GM23338 (cell line): ENCODE measurements at places on chromosomes 7 and 10.

GRCh38 chr10:124318076-124318475 is 100.6 kb downstream of the OAT start:
- no peaks in the 10 kb centered on the region for H3K27me3 ChIP-seq
- H3K27ac ChIP-seq = no peak overlapping the region
- H3K4me1 ChIP-seq = no peaks in the 10 kb centered on the region

DNA sequence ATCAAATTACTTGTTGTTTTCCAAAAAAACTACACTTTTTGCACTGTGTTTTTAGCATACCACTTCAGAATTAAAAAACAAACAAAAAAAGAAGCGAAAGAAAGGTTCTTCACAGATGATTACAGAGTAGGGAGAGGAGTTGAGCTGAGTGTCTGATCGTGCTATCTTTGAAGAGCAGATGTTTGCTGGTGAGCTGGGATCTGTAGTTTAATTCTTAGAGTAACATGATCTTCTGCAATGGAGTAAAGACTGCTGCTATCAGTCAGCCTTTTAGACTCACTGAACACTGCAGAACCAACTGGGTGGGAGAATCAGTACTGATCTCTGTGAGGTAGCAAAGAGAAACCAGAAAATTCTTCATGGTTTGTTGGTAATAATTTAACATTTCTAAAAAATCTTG is 1197.8 kb upstream of the SORCS1 start:
- no peak overlapping the region for H3K4me3 ChIP-seq
- H3K27ac ChIP-seq = no peak overlapping the region
- no peak for DNase-seq
- H3K27me3 ChIP-seq = no peaks in the 10 kb centered on the region
- no peaks in the 10 kb centered on the region for H3K36me3 ChIP-seq

DNA sequence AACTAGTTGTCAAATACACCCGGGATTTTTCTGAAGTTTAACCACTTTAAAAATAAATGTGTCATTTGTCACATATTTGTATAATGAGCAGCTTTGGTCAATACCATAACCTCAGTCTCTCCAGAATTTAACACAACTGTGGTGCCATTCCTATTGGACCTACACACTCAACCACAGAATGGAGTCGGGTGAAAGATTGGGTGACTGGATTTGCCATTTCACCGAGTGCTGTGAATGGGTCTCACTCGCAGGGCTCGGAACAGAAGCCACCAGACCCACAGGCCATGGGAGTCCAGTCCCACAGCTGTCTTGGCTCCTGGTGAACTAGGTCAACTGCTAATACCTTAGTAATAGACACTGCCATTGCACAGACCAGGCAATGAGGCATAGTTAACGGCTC is 298.4 kb downstream of the CCDC3 start:
- peaks cover 13% of the 10 kb centered on the region for H3K4me1 ChIP-seq
- no peaks in the 10 kb centered on the region for H3K36me3 ChIP-seq
- no peak overlapping the region for H3K27ac ChIP-seq

- DNase-seq = no peak
- H3K36me3 ChIP-seq = no peaks in the 10 kb centered on the region
- no peak overlapping the region for H3K4me3 ChIP-seq
- no peak overlapping the region for H3K27ac ChIP-seq
- H3K4me1 ChIP-seq = no peaks in the 10 kb centered on the region
- no peaks in the 10 kb centered on the region for H3K27me3 ChIP-seq
These were observed 146.5 kb downstream of the ADK start for GRCh38 chr10:74297389-74298080.

- no peaks in the 10 kb centered on the region for H3K27me3 ChIP-seq
- no peak overlapping the region for H3K4me3 ChIP-seq
- H3K36me3 ChIP-seq = no peaks in the 10 kb centered on the region
- no peak for DNase-seq
- no peak overlapping the region for H3K27ac ChIP-seq
These were observed 476.8 kb upstream of the ADARB2 start for GRCh38 chr10:2214092-2214491.

GRCh38 chr10:107807836-107808235 is 643.3 kb upstream of the SORCS1 start:
- no peaks in the 10 kb centered on the region for H3K27me3 ChIP-seq
- no peak overlapping the region for H3K27ac ChIP-seq
- peaks cover 4% of the 10 kb centered on the region; the same call in 1 of the 2 replicates for H3K4me1 ChIP-seq
- no peaks in the 10 kb centered on the region for H3K36me3 ChIP-seq
- H3K4me3 ChIP-seq = no peak overlapping the region
- no peak for DNase-seq

GRCh38 chr10:7457478-7458316 is 46.9 kb upstream of the SFMBT2 start:
- H3K27me3 ChIP-seq = no peaks in the 10 kb centered on the region
- H3K36me3 ChIP-seq = no peaks in the 10 kb centered on the region
- no peak for DNase-seq
- H3K4me3 ChIP-seq = no peak overlapping the region
- no peak overlapping the region for H3K27ac ChIP-seq
- H3K4me1 ChIP-seq = no peaks in the 10 kb centered on the region
